Mucosa of gallbladder (tissue), 1 donor: ENCODE measurements at places on chromosomes 5 and 9.

DNA sequence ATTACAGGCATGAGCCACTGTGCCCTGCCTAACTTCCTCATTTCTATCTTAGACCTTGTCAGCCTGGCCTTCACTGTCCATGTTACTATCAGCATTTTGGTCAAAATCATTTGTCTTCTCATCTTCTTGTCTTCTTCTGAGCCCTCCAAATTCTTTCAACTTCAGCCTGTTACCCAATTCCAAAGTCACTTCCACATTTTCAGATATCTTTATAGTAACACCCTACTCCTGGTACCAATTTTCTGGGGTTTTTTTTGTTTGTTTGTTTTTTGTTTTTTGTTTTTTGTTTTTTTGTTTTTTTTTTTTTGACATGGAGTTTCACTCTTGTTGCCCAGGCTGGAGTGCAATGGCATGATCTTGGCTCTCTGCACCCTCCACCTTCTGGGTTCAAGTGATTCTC, 90.3 kb upstream of the LARP1 start:
- DNase-seq = no peak

- DNase-seq = no peak
Measured at GRCh38 chr9:111645806-111646205, 14.7 kb downstream of the DNAJC25 start.

DNA sequence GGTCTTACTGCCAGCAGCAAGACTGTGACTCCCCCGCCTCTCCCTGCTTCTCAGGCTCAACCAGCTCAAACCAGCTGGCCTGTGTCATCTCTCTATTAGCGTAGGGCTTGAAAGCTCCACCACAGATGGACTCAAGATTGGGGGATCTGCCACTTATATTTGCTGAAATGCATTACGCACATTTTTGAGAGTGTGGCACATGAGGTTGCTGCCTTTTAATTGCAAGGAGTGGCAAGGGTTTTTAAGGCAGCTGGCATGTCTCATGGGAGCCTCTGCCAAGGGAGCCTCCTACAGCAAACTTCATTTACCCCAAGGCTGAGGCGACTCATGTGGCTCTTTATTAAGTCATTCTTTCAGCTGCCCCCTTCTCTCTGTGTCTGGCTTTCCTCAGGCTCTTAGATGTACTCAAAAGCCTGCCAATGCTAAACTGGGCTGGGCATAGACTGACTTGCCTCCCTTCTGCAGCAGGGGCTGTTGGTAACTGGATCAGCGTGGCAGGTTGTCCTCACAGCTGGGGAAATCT, 219.3 kb downstream of the SMARCA2 start:
- no peak for DNase-seq

GRCh38 chr5:41869151-41869723, 988 bp downstream of the OXCT1 start:
- DNase-seq = peak; percentile 46

DNA sequence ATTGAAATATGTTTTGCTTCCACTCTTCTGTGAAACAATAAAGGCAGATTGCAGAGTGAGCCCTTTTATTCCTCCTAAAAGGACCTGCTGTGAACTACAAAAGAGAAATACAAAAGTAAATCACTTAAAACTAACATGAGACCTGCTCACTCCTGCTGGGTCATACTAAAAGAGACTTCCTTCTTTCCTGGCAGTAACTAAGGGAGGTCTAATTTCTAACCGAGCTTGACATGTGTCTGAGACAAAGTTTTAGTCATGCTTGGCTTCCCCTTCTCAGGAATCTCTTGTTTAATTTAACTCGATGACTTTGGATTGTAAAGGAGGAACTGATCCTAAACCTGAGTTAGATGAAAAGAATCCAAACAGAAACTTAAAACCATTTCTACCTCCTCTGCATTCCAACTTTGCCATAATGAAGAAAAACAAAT, 86.4 kb upstream of the CDH6 start:
- no peak for DNase-seq

DNA sequence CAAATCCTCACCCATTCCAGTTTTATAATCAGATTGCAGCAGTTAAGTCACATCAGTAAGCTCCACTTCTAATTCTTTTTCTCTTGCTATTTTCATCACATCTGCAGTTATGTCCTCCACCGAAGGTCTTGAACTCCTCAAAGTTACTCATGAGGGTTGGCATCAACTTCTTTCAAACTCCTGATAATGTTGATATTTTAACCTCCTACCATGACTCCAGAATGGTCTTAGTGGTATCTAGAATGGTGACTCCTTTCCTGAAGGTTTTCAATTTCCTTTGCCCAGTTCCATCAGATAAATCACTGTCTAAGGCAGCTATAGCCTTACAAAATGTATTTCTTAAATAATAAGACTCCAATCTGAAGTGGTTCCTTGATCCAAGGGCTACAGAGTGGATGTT, 53.8 kb upstream of the EDIL3 start:
- DNase-seq = no peak

GRCh38 chr5:61272688-61273087, 59.4 kb upstream of the ZSWIM6 start:
- DNase-seq = no peak

GRCh38 chr9:69620731-69621130, 51.4 kb downstream of the APBA1 start:
- no peak for DNase-seq

GRCh38 chr9:6771722-6772121, 13.9 kb downstream of the KDM4C start:
- DNase-seq = no peak
